ENCODE measurements at places on chromosomes 7 and 10.

DNA sequence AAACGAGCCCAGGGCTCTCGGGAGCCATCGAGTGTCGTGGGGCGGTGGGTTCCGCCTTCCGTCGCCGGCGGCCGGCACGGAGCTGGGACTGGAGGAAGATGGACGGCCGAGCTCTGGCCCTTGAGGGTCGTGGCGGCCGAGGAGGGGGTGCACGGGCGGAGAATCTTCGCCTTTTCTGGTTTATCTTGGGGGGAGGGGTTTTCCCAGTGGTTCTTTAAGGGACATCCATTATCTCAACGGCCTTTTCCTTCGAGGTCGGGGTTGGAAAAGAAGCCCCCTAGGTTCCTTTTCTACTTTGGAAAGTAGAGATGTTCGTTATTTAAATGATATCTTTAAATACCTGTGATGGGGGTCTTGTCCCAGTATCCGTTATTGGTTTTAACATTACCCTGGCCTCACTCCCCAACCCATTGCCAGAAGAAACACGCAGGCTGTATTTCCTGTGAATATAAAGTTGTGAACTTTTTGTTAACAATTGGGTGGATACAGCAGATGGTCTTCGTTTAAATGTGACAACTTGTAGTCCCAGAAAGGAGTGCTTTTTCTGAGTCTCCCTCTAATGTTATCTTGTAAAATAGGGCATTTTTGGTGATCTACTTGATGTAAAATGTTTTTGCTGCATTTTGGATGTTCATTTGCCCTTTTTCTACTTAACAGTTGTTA, 765 bp downstream of the CCAR1 start:
- peak; percentile 40 for DNase-seq

DNA sequence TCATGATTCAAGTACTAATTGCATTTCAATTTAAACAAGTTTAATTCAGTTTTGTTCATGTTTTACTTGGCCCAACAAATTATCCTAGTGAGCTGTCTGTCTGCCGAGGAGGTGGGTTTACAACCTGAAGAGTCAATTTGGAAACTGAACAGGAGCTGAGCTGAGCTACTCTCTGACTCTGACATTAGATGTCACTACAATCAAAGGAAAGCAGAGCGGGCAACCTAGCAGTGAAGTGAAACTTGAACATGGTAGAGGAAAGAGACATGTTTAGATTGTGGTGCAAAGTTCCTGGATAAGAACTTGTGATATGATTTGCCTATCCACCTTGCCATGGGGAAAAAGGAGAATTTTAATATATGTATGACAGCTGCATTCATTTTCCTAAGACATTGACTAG, 9.6 kb upstream of the AGR3 start:
- peak; percentile 66 for DNase-seq

GRCh38 chr7:74443543-74444247, 10.0 kb upstream of the GTF2IRD1 start:
- DNase-seq, result no peak

GRCh38 chr7:479115-479947, 40.3 kb downstream of the PDGFA start:
- DNase-seq, result no peak

GRCh38 chr10:54478601-54479000, 322.4 kb downstream of the PCDH15 start:
- DNase-seq, result no peak

Data from GM23248 (cell line).